NCI-H524 treated with DMSO at 0.1 percent for 48 hours (cell line): ENCODE measurements at places on chromosomes 1 and 21.

- DNase-seq: no peak
These were observed 15.8 kb upstream of the TRIM63 start for GRCh38 chr1:26083208-26083607.

DNA sequence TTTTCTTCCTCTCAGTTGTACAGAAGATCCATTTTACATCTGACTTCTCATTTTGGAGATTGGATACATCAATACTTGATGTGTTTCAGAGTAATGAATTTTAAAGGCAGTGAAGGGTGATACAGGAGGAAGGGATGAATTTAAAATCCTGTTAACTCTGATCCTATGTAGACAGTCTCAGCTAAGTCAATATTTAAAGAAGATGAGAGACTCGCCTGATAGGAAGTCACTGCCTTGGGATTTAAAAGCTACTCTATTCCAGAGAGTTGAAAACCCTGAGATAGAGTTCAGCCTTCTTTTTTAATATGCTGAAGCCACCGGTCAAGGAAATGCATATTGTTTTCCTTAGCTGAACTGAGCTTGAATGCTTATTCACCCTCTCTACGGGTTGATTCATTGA lies 42.7 kb downstream of the HUNK start:
- no peak for DNase-seq

DNA sequence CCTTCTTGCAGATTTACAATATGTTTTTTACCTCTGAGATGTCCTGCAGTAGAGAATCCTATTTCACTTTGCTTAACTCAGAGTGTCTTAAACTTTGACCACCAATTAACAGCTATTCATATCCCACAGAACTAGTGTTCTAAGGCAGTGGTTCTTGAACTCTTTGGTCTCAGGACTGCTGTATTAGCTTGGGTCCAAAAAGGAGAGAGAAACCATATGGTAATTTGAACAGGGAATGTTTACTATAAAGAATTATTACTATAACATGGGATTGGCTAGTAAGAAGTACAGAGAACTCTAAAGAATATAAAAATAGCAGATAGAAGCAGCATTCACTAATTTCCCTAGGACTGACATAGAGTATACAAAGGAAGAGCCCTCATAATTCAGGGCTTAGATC lies 31.6 kb downstream of the FAM177B start:
- no peak for DNase-seq

GRCh38 chr1:229803626-229804217 lies 177.7 kb downstream of the URB2 start:
- DNase-seq: no peak

DNA sequence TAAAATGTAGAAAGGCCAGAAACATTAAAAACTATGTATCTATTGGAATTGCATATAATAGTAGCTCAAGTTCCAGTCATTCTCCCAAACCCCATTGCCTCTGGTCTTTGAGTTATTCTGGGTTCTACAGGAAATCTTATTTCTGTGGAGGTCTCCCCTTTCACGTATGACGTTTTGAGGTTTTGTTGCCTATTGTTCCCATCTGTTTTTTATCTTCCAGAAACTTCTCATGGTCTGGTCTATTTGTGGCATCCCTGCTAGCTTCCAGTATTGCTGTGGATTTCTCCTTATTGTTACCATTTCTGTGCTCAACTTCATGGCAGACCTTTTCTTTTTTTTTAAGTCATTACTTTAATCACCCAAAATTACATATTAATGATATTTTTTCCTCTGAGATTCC lies 43.3 kb downstream of the DTL start:
- no peak for DNase-seq

- DNase-seq: no peak
These were observed 18.3 kb upstream of the ALPL start for GRCh38 chr1:21490774-21491487.

DNA sequence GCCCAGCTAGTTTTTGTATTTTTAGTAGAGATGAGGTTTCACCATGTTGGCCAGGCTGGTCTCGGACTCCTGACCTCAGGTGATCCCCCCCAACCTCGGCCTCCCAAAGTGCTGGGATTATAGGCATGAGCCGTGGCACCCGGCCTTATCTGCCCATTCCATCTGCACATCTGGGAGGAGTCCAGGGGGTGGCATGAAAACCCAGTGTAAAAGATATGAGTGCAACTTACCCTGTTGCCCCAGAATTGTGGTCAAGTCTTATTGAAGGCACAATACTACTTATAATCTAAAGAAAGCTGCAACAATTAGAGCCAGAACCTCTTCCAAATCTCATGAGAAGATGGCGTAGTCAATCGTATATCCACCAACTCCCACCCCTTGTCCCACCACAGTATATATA lies 18.4 kb downstream of the CTXND2 start:
- no peak for DNase-seq

- no peak for DNase-seq
These were observed 1.4 kb downstream of the MMACHC start for GRCh38 chr1:45501505-45501859.

GRCh38 chr21:28402616-28402989 lies 590.1 kb downstream of the LTN1 start:
- DNase-seq: no peak

- DNase-seq: no peak
These were observed 15.9 kb downstream of the KAZN start for GRCh38 chr1:14614341-14614740.

DNA sequence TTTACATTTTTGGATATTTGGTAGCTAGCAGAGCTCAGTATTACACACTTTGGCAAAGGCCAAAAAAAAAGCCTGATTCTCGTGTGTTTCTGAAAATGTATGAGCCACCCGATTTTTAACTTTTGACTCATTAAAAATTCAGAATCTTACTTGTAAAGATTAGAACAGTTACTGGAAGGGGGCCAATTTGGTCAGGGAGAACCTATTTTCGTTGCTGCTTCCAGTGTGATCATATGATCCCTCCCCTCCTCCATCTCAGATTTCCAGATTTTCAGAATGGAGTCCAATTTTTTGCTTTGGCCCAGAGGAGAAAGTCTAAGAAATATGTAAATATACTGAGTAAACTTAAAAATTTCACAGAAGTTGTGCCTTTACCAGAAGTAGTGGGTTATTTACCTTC lies 3.2 kb upstream of the OR2AK2 start:
- DNase-seq: no peak

- DNase-seq: no peak
These were observed 1.3 kb downstream of the NEK7 start for GRCh38 chr1:198157847-198158725.

DNA sequence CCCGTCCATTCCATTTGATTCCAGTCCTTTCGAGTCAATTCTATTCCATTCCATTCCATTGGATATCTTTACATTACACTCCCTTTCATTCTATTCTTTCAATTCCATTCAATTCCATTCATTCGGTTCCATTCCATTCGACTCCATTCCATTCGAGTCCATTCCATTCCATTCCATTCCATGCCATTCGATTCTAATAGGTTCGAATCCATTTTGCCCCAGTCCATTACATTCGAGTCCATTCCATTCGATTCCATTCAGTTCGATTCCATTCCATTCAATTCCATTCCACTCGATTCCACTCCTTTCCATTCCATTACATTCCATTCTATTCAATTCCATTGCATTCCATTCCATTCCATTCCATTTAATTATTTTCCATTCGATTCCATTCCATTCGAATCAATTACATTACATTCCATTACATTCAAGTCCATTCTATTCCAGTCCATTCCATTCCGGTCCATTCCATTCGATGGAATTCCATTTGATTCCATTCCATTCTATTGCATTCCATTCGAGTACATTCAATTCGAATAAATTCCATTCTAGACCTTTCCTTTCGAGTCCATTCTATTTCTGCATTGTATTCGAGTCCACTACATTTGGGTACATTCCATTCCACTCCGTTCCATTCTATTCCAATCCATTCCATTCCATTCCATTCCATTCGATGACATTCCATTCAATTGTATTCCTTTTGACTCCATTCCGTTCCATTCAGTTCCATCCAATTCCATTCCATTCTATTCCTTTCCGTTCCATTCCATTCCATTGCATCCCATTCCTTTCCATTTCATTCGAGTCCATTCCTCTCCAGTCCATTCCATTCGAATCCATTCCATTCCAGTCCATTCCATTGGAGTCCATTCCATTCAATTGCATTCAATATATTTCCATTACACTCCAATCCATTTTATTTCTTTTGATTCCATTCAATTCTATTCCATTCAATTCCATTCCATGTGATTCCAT lies 2604.8 kb upstream of the TPTE start:
- no peak for DNase-seq

DNA sequence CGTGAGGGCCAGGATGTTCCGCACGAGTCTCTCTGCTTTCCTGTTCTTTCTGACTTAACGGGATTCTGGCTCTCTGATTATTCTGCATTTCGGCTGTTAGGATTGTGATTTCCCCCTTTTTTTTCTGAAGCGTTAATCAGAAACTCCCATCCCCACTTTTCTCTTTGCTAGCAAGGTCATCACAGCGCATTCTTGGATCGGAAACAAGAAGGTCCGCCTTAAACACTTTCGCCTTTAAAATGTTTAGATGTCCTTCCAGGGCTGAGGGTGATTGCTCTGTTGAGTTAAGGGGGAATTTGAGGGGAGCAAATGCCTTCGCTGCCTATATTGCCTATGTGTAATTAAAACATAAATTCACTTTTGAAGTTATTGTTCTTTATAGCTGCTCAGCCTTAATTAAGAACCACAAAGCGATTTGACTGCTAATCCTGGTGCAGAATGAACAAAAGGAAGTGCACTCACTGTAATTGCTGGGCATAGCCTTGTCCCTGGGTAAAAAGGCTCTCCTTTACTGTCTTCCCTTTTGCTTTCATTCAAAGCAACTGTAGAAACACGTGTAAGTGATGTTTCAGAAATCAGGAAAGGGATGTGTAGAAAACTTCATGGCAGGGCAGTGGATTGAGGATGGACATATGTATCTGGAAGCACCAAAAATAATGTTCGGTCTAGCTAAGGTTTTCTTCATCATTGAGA lies 1.2 kb downstream of the LAMC1 start:
- DNase-seq: no peak

DNA sequence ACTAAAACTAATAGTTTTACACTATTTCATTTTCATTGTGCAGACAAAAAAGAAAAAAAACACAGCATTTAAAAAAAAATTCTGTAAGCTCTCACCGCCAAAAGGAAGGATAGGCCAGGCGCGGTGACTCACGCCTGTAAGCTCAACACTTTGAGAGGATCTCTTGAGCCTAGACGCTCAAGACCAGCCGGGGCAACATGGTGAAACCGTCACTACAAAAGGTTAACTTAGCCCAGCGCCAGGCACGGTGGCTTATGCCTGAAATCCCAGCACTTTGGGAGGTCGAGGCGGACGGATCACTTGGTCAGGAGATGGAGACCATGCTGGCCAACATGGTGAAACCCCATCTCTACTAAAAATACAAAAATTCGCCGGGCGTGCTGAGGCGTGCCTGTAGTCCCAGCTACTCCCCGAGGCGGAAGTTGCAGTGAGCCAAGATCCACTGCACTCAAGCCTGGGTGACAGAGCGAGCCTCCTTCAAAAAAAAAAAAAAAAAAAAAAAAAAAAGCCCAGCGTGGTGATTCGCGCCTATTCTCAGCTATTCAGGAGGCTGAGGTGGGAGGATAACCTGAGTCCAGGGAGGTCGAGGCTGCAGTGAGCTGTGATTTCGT lies 14.3 kb upstream of the SPEN start:
- DNase-seq: no peak

DNA sequence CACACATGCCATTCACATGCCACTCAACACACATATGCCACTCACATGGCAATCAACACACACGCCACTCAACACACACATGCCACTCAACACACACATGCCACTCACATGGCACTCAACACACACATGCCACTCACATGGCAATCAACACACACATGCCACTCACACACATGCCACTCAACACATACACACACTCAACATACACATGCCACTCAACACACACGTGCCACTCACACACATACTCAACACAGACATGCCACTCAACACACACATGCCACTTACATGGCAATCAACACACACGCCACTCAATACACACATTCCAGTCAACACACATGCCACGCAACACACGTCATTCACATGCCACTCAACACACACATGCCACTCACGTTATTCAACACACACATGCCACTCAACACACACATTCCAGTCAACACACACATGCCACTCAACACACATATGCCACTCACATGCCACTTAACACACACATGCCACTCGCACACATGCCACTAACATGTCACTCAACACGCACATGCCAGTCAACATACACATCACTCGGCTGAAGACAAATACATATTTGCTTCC lies 182.9 kb downstream of the NPHP4 start:
- no peak for DNase-seq

- DNase-seq: no peak
These were observed 30.3 kb upstream of the FMOD start for GRCh38 chr1:203381151-203381751.

- DNase-seq: no peak
These were observed 188.4 kb downstream of the RRAGC start for GRCh38 chr1:38671221-38671620.

DNA sequence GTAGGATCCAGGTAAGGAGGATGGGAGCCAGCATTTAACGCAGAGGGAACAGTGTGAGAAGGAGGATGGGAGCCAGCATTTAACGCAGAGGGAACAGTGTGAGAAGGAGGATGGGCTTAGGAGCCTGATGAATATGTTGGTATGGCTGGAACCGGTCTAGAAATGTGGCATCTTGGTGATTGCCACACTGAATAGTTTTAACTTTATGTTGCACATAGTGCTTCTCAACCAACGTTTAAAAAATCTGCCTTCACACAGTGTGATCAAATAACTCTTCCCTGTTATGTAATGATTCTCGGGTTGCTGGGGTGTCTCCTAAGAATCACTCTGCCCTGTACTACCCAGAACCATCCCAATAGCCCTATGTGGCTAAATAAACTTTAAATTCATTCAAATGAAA lies 146.9 kb upstream of the DUSP10 start:
- DNase-seq: no peak

DNA sequence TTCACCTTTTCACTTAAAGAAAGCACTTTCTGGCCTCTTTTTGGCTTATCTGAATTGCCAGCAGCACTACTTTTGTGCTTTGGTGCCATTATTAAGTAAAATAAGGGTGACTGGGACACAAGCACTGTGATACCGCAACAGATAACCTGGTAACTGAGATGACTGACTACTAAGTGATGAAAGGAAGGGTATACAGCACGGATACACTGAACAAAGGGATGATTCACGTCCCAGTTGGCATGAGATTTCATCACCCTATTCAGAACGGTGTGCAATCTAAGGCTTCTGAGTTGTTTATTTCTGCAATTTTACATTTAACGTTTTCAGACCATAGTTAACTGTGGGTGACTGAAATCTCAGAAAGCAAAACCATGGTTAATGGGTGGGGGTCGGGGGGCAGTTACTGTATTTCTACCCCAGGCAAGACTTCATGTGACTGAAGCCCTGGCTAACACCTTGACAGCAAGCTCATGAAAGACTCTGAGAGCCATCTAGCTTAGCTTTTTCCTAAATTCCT lies 102.8 kb downstream of the CLIC6 start:
- no peak for DNase-seq

- no peak for DNase-seq
These were observed 23.4 kb upstream of the SMYD3 start for GRCh38 chr1:246530482-246530881.

DNA sequence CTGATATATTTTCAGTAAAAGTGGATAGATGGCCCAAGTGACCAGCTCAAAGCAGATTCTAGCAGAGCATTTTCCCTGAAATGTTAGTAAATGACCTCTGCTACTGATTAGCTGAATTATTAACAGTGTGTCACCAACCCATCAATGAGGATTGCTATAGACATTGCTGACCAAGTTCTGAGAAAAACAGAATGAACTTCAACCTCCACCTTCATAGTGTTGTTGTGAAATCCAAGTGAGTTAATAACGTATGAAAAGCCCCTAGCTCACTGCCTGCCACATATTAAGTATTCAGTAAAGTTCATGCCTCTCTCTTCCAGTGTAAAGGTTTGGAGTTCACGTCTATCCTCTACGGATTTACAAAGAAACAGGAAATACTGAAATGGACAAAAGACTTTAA lies 15.8 kb downstream of the PLPP3 start:
- no peak for DNase-seq
